ENCODE measurements at places on chromosomes 1 and 21. TPM values are rescaled to one million over a fixed set of nuclear protein-coding genes. Genes with fewer than 3 reads are reported as not detected.

GRHL3 gene
- not detected for total RNA-seq

VWA5B1 gene
- not detected for total RNA-seq

OR2AK2 gene
- total RNA-seq: not detected

C1orf87 gene
- not detected for total RNA-seq

RRP1B gene
- 33.3 TPM for total RNA-seq

DMBX1 gene
- not detected for total RNA-seq

SPATA17 gene
- total RNA-seq: 0.55 TPM

POU3F1 gene
- 0.09 TPM for total RNA-seq

CRYBG2 gene
- not detected for total RNA-seq

GBP5 gene
- not detected for total RNA-seq

AADACL3 gene
- total RNA-seq: not detected

LORICRIN gene
- total RNA-seq: not detected

CDC42 gene
- total RNA-seq: 369 TPM

OPTC gene
- total RNA-seq: not detected

RHBG gene
- total RNA-seq: not detected

ENAH gene
- 132 TPM for total RNA-seq

CLDN8 gene
- not detected for total RNA-seq

PTPRF gene
- 132 TPM for total RNA-seq

TRIM46 gene
- total RNA-seq: 10.7 TPM

IFI44 gene
- total RNA-seq: 17.2 TPM

FMOD gene
- 48.1 TPM for total RNA-seq

IGSF21 gene
- not detected for total RNA-seq

RERE gene
- total RNA-seq: 60.9 TPM

SEMA6C gene
- 0.89 TPM for total RNA-seq

NPR1 gene
- total RNA-seq: 0.05 TPM

ANGPTL1 gene
- total RNA-seq: 4.8 TPM

COL6A1 gene
- 842 TPM for total RNA-seq

FCGR3B gene
- total RNA-seq: not detected

SLFNL1 gene
- 0.89 TPM for total RNA-seq

SAMD13 gene
- total RNA-seq: 0.42 TPM

ALPL gene
- 0.30 TPM for total RNA-seq

FCRL6 gene
- total RNA-seq: not detected

CD5L gene
- not detected for total RNA-seq

KRTAP8-1 gene
- total RNA-seq: not detected
